ENCODE measurements at places on chromosomes 3 and 15. TPM values are rescaled to one million over a fixed set of nuclear protein-coding genes. Genes with fewer than 3 reads are reported as not detected.

- H3K4me3 ChIP-seq, result peak overlapping the region; percentile 96
- H3K4me1 ChIP-seq, result peaks cover 8% of the 10 kb centered on the region
- peak overlapping the region; percentile 82 for H3K27ac ChIP-seq
- H3K36me3 ChIP-seq, result no peaks in the 10 kb centered on the region
These were observed 888 bp downstream of the PPP2R3A start for GRCh38 chr3:135966271-135966961.

DNA sequence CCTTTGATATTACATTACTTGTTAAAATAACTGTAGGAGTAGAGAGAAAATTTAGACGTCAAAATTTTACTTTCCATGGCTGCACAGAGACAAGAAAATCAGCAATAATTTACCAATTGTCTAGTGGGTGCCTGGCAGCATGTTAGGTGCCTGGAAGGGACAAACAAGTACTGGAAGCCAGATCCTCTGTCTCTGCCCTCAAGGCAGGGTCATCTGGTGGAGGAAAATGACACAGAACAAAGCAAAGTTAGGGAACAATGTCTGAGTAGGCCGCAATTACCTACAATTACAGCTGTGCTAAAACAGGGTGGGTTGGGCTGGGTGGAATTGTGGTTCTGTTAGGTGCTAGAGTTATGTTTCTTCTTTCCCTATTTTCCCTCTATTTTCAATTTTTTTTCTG, 7.4 kb downstream of the CCDC174 start:
- no peak overlapping the region for H3K4me3 ChIP-seq
- H3K36me3 ChIP-seq, result peaks cover 92% of the 10 kb centered on the region

DNA sequence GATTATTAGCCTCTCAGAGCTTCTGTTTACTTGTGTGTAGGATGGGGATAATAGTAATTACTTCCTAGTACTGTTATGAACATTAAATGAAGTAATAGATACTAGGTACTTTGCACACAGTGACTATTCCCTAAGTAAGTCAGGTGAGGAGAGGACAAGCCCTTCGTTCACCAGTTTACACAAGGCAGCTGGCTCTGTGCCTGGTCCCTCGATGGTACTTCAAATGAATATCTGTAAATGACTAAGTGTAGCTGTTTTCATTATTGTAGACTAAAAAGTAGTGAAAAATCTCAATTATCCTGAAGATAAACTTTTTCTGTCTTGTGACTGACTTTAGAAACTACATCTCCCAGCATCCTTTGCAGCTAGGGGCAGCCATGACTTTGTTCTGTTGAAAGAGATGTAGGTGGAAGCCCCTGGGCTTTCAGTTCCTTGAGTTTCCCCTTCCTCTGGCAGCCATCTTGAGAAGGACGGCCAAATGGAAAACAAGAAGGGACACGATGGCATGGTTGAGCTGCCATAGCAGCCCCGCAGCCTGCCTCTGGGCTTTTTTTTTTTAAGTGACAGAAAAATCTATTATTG, 11.7 kb upstream of the WNT7A start:
- H3K4me1 ChIP-seq, result no peaks in the 10 kb centered on the region
- peak; percentile 75 for DNase-seq
- H3K27ac ChIP-seq, result no peak overlapping the region

DNA sequence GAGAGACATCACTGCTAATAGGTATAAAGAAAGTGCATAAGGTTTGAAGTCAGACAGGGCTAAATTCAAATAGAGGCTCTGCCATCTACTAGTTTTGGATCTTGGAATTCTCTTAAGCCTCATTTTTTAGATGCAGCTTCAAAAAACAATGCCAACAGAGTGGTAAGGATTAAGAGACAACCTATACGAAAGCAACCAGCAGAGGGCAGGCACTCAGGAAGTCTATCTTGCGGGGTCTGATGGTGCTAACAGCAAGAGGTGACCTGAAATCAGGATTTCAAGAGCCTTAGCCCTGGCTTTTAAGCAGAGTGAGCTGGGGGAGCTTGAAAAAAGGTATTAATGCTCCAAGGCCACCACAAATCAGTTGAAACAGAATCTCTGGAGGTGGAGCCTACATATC, 40.7 kb downstream of the LDHAL6B start:
- no peaks in the 10 kb centered on the region for H3K36me3 ChIP-seq
- peak; percentile 89 for DNase-seq
- H3K4me3 ChIP-seq, result no peak overlapping the region
- no peak overlapping the region for H3K27ac ChIP-seq
- H3K4me1 ChIP-seq, result no peaks in the 10 kb centered on the region
- H3K27me3 ChIP-seq, result no peaks in the 10 kb centered on the region

DNA sequence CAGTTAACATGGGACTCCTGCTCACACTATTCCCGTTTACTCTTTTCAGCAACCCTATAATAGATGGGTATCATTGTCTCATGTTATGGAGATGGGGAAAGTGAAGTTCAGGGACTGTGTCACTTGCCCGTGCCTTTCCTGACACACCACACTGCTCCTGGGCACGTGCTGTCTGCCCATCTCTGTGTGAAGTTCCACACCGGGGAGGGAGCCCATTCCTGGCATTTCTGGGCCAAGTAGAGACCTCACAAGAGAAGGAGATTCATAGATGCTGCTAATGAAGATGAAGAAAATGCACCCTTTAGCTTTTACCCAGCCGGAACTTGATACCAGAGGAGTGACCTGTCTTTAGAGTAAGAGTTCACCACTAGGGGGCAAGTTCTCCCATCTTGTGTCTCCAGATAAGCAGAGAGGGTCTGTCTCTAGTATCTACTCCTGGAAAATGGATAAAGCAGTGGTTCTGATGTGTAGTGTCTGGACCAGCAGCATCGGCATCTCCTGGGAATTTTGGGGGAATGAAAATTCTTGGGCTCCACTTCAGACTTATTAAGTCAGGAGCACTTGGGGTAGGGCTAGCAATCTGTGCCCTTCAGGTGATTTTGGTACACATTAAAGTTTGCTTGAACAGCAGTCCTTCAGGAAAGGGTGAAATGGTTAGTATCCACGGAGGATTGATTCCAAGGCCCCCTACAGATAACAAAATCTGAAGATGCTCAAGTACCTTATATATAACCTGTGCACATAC, 2.0 kb upstream of the TOPBP1 start:
- H3K27ac ChIP-seq, result no peak overlapping the region
- H3K36me3 ChIP-seq, result peaks cover 5% of the 10 kb centered on the region
- H3K27me3 ChIP-seq, result no peaks in the 10 kb centered on the region

DNA sequence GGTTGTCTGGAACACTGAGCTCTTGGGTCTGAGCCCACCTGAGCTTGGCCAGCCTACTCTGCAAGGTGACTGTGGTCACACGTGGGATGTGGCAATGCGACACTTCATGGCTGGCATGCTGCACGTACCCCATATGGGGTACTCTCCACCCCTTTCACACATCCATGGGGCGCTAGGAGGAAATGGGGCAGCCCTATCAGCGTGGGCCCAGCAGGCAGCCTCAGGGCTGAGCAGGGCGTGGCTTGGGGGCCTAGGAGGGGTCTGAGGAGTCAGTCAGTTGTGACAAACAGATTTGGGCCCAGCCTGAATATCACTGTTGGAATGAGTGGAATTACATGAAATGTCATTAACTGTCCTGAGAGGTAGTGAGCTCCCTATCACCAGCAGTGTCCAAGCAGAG, 82.3 kb upstream of the LINGO1 start:
- H3K36me3 ChIP-seq, result no peaks in the 10 kb centered on the region
- DNase-seq, result no peak
- no peaks in the 10 kb centered on the region for H3K27me3 ChIP-seq
- H3K4me1 ChIP-seq, result no peaks in the 10 kb centered on the region
- no peak overlapping the region for H3K4me3 ChIP-seq

DNA sequence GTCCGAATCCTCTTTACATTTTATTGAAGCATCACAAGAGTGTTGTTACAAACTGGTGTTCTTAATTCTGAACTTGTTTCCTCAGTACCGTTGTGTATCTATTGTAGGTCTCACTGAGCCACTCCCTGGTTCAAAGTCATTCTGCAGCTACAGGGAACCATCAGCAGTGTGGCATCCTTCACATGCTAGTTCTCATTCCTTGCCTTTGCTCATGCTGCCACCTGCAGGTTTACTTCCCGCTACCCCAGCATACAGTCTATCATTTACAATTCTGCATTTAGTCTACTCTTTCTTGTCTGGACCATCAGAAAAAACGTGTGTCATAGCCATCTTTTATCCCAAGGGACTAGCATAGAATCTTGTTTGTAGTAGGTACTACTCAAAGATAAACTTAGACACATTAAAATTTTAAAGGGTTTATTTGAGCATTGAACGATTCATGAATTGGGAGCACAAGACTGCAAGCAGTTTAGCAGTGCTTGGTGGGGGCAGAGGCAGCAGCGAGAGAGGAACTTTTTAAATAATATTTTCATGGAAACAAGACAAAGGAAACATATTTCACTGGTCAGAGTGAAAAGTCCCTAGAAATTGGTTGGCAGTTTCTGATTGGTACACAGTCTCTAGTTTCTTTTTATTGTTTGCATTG, 402.1 kb downstream of the CADM2 start:
- peak; percentile 86 for DNase-seq
- H3K27ac ChIP-seq, result no peak overlapping the region
- no peaks in the 10 kb centered on the region for H3K27me3 ChIP-seq

DNA sequence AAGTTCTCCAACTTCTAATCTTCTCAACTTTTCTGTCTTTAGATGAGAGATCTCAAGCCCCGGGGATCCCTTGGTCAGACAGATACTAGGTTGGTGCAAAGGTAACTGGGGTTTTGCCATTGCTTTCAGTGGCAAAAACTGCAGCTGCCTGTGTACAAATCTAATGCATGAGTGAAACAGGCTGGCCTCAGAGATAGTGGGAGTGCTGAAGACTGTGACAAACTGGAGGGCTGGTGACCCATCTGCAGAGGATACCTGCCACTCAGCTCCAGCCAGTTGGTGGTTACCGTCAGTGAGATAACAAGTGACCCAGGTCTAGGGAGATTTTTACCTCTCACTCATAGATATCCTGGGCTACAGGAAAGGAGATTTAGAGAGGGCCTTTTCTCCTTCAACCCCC, 85.7 kb downstream of the RYR3 start:
- H3K36me3 ChIP-seq, result no peaks in the 10 kb centered on the region
- DNase-seq, result no peak
- no peaks in the 10 kb centered on the region for H3K4me1 ChIP-seq
- H3K4me3 ChIP-seq, result no peak overlapping the region

DNA sequence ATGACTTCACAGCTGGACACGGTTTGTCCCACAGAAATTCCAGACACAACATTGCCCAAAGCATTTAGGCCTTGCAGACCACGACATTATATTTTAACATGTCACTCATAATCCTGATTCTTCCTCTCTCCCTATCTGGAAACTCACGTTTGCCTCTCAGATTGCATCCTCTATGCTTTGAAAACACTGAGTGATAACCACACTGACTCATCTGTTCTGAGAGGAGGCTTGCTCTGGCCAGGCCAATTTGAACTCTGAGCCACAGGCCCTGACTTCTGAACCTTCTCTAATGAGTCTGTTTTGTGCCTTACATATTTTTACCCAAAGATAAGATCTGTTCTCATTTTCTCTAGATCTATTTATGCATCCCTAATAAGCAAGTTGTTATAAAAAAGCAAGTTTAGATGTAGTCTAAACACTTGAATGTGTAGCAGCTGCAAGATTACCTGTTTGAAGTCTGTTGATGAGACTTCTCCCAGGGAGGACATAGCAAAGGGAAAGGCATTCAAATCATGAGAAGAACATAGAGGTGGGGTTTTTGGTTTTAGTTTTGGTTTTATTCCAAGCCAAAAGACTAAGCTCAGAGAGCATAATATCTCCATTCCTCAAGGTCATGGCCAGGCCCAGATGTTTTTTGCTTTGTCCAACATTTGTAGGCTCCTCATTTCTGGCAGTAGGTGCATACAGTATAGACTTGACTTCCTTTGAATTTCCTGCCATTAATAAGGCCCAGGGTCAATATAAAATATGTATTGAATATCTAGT, 234.4 kb upstream of the LRTM1 start:
- no peaks in the 10 kb centered on the region for H3K27me3 ChIP-seq
- no peak overlapping the region for H3K27ac ChIP-seq
- no peaks in the 10 kb centered on the region for H3K4me1 ChIP-seq
- H3K36me3 ChIP-seq, result no peaks in the 10 kb centered on the region
- H3K4me3 ChIP-seq, result no peak overlapping the region

DNA sequence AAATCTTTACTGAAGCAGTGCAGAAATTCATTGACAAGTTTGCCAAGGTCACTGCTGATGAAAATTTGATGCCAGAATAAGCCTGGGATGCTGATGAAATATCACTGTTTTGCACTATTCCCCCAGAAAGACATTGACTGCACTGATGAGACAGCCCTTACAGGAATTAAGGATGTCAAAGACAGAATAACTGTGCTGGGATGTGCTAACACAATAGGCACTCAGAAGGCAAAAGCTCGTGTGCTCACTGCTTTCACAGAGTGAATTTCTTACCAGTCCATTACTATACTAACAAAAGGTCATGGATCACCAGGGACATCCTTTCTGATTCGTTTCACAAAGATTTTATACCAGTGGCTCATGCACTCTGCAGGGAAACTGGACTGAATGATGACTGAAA, 69.4 kb downstream of the MCF2L2 start:
- H3K4me1 ChIP-seq, result peaks cover under 1% of the 10 kb centered on the region
- H3K27ac ChIP-seq, result no peak overlapping the region
- DNase-seq, result no peak
- peaks cover 83% of the 10 kb centered on the region for H3K36me3 ChIP-seq
- H3K4me3 ChIP-seq, result no peak overlapping the region
- H3K27me3 ChIP-seq, result no peaks in the 10 kb centered on the region

The OSBPL10 gene
- 23.8 TPM for total RNA-seq

The SLC6A20 gene
- total RNA-seq, result 1.5 TPM
